Activated naive CD4-positive, alpha-beta T cell treated with anti-CD3 and anti-CD28 coated beads for 36 hours (primary cell): ENCODE measurements at places on chromosomes 3 and 15. TPM values are rescaled to one million over a fixed set of nuclear protein-coding genes. Genes with fewer than 3 reads are reported as not detected.

PCBP4 gene
- 8.9 TPM for total RNA-seq

RTP3 gene
- not detected for total RNA-seq

DNA sequence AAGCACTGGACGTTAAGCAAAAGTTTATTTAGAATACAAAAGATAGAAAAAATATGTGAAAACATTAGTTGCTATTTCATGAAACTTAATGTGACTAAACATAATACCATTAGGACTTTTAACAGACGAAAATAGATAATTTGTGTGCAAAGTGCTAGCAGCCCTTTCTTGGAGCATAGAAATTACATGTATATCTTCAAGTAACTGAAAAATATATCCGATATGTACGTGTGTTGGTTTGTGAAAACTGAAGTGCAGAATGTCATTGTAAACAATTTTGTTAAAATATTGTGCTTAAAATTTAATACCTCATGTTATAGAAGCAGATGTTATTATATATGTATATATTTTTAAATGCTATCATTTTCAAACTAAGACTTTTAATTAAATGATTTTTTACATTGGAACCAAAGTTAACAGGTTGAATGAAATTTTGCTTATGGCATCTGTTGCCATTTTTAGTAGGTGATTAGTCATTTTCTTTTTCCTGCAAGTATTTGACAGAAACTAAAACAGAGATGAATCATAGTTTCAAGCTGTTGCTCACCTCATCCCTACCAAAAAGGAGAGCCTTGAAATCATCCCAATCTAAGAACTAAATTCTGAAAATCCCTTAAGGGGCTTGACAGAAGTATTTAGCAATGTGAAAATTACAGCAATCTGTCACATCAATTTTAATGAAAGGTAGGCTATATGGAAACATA lies 334.8 kb downstream of the NAALADL2 start:
- H3K4me1 ChIP-seq, result no peaks in the 10 kb centered on the region
- no peaks in the 10 kb centered on the region for H3K27me3 ChIP-seq
- H3K27ac ChIP-seq, result no peak overlapping the region

GRCh38 chr3:9158865-9159630 lies 90.4 kb downstream of the SRGAP3 start:
- H3K4me1 ChIP-seq, result no peaks in the 10 kb centered on the region
- H3K27me3 ChIP-seq, result no peaks in the 10 kb centered on the region
- no peak overlapping the region for H3K27ac ChIP-seq

XCR1 gene
- total RNA-seq, result not detected

- no peaks in the 10 kb centered on the region for H3K36me3 ChIP-seq
- no peak overlapping the region for H3K27ac ChIP-seq
Observed at GRCh38 chr3:110318108-110318507, 753.5 kb upstream of the NECTIN3 start.

LMAN1L gene
- not detected for total RNA-seq

NMNAT3 gene
- 7.6 TPM for total RNA-seq

- no peaks in the 10 kb centered on the region for H3K36me3 ChIP-seq
- H3K4me1 ChIP-seq, result peaks cover 12% of the 10 kb centered on the region
- no peak overlapping the region for H3K4me3 ChIP-seq
- DNase-seq, result no peak
Observed at GRCh38 chr3:30886888-30887287, 7.6 kb downstream of the GADL1 start.

GRCh38 chr15:81863162-81863561 lies 182.7 kb downstream of the MEX3B start:
- H3K27me3 ChIP-seq, result no peaks in the 10 kb centered on the region
- H3K4me3 ChIP-seq, result no peak overlapping the region
- DNase-seq, result no peak
- H3K27ac ChIP-seq, result no peak overlapping the region

GRCh38 chr3:8835385-8835784 lies 66.0 kb upstream of the OXTR start:
- H3K27ac ChIP-seq, result no peak overlapping the region
- no peaks in the 10 kb centered on the region for H3K27me3 ChIP-seq
